ENCODE measurements at places on chromosomes 2 and 18.

GRCh38 chr2:43078781-43079755, 147.3 kb downstream of the ZFP36L2 start:
- DNase-seq, result no peak

DNA sequence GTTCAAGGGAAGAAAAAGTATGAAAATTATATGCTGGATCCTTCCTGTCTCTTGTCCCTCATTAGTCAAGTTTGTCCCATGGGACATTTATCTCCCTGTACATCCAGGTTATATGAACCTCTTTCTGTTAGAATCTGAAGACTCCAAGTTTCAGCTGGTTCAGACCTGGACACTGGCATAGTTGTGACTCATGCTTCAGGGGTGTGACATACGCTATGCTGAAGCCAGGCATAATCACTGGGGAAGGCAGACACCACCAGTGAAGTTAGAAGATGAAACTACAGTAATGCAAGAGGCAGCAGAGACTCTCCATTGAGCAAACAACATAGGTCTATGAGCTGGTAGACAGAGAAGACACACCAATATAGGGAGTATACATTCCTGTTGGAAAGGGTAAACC, 269.7 kb upstream of the SLC8A1 start:
- no peak for DNase-seq

DNA sequence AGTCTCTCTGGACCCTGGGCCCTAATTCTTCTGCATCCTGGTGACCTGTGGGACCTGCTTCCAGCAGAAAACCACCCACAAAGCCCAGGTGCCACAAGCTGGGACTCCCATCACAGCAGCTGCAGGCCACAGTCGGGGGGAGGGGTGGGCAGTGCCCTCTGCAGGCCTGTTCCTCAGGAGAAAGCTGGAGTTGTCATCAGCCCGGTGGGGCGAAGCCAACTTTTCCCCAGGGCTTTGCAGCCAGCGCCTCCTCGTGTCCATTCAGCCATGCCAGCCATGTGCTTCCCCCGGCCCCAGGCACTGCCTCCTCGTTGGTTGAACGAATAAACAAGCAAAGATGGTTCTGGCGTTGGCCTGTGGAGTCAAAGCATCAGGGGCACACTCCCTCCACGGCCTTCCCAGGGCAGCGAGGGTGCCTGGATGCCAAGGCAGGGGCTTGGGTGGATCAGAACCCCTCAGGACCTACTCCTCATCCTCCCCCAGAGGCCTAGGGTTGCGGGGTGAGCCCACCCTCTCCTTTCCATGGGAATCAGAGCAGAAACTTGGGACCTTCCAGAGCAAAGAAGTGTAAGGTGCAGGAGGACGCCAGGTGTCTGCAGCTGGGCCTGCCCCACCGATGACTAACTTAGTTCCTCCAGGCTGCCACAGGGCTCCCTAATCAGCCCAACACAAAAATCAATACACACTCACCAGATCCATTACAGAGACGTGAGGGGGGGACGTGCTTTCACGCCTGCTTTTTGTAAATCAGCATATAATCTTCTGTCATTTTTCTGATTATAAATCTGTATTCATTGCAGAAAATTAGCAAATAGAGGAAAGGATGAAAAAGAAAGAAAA, 75.7 kb upstream of the RAB6C start:
- no peak for DNase-seq

DNA sequence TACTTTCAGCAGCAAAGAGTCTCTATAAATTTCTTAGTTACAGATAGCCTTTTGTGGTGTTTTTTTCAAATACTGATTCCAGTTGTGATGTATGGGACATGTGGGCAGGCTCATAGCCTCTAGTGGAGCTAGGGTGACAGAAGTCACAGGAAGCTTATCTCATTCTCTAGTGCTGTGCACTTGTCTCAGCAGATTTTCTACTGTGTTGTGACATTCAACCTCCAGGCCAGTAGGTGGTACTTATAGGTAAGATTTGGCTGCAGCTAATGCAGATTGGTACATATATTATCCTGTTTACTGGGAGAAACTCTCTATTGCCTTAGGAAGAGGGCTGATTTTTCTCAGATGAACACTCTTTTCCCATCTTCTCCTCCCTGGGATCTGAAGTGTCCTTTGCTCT, 176.2 kb downstream of the CALCRL start:
- DNase-seq, result no peak

GRCh38 chr18:55934821-55935220, 346.8 kb upstream of the TCF4 start:
- no peak for DNase-seq

DNA sequence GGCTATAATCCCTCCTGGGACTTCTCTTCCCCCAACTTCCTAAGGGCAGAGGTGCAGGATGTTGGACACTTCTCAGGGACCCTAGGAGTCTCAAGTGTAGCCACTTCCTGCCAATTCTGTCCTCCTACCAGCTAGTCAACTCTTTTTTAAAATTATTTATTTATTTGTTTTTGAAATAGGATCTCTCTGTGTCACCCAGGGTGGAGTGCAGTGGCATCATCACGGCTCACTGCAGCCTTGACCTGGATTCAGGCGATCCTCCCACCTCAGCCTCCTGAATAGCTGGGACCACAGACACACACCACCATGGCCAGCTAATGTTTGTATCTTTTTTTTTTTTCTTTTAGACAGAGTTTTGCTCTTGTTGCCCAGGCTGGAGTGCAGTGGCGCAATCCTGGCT, 11.5 kb downstream of the SFTPB start:
- DNase-seq, result no peak

DNA sequence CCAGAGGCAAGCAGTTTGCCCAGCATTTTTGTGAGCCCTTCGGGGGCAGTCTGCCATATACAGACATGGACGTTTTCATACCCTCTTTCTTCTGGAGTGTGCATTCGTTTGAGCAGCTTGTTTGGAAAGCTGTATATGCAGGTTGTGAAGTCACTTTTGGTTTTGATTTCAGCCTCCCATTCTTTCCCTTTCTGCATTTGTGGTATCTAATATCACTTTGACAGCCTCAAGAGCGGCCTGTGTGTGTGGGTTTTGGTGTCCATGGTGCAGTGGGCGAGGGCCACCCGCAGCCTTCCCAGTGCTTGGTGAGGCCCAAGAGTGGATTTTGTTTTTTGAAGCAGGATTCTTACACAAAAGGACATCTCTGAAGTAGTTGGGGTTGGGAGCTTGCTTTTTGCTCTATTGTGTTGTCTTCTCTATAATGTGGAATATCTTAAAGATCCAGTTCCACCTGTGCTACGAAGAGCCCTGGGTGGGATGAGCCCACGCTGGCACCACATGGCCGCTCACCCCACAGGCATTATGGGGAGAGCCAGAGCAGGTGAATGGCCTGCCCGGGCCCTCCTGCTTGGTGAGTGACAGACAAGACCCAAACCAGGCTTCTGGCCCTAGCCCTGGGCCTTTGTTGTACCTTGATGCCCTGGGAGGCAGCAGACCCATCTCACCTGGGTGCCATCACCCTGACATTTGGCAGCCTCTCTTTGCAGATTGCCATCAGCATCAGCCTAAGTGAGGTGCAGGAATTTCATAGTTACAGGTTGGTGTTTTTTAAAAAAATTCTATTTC, 29.5 kb downstream of the INPP4A start:
- no peak for DNase-seq

GRCh38 chr2:63734510-63734909, 107.2 kb upstream of the UGP2 start:
- no peak for DNase-seq

DNA sequence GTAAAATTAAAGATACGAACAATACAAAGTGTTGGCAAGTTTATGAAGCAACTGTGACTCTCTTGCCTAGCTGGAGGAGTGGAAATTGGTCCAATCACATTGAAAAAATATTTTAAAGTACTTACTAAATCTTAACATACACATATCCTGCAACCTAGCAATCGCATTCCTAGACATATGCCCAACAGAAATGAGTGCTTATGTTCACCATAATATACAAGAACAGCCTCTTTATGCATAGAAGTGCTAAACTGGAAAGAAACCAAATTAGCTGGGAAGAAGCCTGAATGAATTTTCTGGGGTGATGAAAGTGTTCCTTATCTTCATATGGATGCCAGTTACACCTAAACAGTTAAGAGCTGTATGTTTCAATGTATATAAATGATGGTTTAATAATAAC, 98.9 kb downstream of the HNMT start:
- no peak for DNase-seq

All from mesothelial cell of epicardium (in vitro differentiated cells).